NCI-H187 treated with DMSO at 0.1 percent for 48 hours (cell line): ENCODE measurements at places on chromosomes 1 and 21.
A peak's percentile ranks its signal among the peaks of the same experiment; 100 is the strongest.

GRCh38 chr1:36963006-36963405 lies 71.3 kb downstream of the GRIK3 start:
- peak; percentile 32 for DNase-seq

DNA sequence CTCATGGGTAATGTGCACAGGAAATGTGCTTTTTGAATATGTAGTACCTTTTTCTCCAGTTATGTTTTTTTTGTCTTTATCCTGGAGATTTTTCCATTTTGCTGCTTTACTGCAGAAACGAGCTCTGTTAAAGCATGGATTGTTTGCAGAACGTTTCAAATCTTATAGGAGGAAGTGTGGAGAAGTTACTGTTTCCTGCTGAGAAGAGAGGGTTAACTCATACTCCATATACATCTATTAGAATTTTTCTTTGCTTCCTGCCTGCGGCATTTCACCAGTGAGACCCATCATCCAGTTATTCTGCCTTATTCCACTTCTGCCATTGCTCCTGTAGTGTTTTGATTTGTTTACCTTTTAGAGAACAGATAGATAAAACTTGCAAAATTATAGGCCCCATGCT lies 2.0 kb downstream of the RPRD2 start:
- DNase-seq, result no peak

DNA sequence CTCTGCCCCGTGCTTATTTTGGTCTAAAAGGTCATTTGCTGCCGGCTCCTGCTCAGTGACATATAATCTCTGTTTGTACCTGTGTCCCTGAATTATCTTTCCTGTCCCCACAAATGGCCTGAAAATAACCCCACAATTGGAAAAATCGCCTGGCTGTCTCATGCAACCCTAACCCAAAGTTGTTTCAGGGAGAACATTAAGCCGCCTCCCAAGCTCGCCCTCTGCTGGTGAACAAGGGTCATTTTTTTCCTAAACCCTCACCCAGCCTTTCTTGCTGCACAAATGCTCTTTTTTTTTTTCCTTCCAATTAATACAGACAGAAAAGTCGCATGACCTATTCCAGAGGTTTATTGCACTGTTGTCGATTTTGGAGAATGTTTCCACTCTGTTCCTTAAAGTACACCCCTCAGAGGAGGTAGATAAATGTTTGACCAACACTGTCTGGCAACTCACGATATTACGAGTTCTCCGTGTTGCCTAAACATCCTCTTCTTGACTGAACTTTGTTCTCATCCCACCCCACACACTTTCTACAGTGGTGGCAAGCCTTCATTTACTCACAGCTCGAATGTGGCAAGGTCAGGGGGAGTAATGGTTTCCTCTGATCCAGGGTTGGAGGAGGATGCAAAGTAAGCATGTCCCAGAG lies 148.7 kb downstream of the ZZZ3 start:
- no peak for DNase-seq

- DNase-seq, result no peak
These were observed 10.5 kb downstream of the RASSF5 start for GRCh38 chr1:206517784-206518183.

DNA sequence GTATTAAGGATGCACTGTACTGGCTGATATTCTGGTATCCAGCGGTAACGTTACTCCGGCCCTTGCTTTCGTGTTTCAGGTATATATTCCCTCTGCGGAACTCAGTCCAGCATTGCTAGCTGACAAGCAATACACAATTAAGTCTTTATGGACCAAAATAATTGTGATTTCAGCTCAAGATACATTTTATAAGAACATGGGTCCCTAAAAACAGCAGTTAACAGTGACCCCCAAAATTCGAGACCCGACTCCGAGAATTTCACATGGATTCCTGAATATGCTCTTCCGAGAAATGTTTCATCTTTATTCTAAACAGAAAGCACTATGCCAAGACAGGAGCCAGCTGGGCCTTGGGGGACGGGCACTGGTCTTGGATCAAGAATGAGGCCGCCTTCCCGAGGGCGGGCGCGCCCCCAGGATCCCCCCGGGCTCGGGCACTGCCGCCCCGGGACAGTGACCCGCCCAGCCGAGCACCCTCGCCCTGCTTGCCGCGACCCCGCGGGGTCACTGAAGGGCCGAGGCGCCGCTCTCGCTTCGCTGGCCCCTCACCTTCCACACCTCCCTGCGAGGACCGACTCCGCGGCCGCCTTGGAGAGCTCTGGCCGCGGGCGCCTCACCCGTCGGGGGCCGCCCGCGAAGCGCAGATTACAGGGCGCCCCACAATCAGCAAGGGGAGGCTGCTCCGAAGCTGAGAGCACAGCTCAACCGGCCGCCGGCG lies 610 bp downstream of the SCYL3 start:
- no peak for DNase-seq

GRCh38 chr1:155946633-155947219 lies 5.3 kb downstream of the RXFP4 start:
- no peak for DNase-seq

GRCh38 chr1:82893712-82894470 lies 1093.2 kb downstream of the ADGRL2 start:
- no peak for DNase-seq
